ENCODE measurements at places on chromosomes 13 and 19.

GRCh38 chr19:7460562-7460966, 28.3 kb downstream of the PEX11G start:
- no peak for DNase-seq

GRCh38 chr19:10431943-10432735, 11.8 kb downstream of the PDE4A start:
- peak; percentile 56 for DNase-seq

- no peak for DNase-seq
These were observed 54.0 kb downstream of the ZNF536 start for GRCh38 chr19:30425885-30426838.

DNA sequence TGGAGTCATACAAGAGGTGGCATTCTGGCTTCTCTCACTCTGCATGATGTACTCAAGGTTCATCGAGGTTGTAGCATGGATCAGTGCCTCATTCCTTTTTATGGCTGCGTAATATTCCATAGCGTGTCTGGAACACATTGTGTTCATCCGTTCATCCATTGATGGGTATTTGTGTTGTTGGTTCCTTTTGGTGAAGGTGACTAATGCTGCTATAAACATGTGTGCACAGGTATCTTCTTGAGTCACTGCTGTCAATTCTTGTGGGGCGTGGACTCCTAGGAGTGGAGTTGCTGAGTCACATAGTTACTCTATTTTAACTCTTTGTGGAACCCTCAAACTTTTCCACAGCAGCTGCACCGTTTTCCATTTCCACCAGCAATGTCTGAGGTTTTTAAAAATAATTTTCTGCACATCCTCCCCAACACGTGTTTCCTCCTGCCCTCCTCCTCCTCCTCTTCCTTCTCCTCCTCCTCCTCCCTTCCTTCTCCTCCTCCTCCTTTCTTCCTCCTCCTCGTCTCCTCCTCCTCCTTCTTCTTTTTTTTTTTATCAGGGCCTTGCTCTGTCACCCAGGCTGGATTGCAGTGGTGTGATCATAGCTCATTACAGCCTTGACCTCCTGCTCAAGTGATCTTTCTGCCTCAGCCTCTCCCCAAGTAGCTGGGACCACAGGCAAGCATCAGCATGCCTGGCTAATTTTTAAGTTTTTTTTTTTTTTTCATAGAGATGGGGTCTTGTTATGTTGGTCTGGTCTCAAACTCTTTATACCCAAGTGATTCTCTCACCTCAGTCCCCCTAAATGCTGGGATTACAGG, 2.0 kb upstream of the TMEM221 start:
- DNase-seq: no peak

All from mucosa of gallbladder (tissue), 1 donor.